Activated naive CD4-positive, alpha-beta T cell treated with anti-CD3 and anti-CD28 coated beads for 36 hours (primary cell): ENCODE measurements at places on chromosomes 11 and 22. TPM values are rescaled to one million over a fixed set of nuclear protein-coding genes. Genes with fewer than 3 reads are reported as not detected.
A peak's percentile ranks its signal among the peaks of the same experiment; 100 is the strongest.

MS4A10 gene
- not detected for total RNA-seq

MMP8 gene
- not detected for total RNA-seq

MYOD1 gene
- not detected for total RNA-seq

UBQLN3 gene
- total RNA-seq = not detected

TESMIN gene
- total RNA-seq = 7.3 TPM

IGLL1 gene
- not detected for total RNA-seq

DNA sequence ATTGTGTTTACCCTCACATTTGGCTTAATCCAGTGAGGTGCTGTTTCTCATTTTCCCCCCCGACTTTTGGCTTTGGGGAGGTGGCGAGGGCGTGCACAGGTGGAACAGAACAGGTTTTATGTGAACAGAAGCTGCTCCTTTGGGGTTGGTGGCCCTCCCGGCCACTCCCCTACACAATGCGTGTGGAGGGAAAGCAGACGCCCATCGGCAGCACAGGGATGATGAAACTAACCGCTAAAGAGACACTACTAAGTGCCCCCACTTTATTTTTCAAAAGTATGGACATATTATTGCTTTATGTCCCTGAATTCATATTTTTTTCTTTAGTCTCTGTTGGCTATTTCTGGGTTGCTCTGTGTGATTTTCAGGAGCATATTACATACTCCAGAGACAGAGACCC is 160.9 kb downstream of the ENTHD1 start:
- no peak for DNase-seq

DNA sequence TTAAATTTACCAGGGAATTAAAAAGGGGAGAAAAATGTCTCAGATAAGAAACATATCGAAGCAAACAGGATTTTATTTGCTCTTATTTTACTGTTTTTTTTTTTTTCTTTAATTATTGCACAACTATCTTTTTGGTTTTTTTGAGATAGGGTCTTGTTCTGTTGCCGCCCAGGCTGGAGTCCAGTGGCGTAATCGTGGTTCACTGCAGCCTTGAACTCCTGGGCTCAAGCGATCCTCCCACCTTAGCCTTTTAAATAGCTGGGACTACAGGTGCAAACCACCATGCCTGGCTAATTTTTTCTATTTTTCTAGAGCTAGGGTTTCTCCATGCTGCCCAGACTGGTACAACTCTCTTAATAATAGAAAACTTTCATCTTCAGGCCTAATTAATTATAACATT is 32.5 kb downstream of the DRG1 start:
- no peak for DNase-seq

GRCh38 chr22:44926124-44926475 is 83.7 kb downstream of the PHF21B start:
- DNase-seq = no peak

DNA sequence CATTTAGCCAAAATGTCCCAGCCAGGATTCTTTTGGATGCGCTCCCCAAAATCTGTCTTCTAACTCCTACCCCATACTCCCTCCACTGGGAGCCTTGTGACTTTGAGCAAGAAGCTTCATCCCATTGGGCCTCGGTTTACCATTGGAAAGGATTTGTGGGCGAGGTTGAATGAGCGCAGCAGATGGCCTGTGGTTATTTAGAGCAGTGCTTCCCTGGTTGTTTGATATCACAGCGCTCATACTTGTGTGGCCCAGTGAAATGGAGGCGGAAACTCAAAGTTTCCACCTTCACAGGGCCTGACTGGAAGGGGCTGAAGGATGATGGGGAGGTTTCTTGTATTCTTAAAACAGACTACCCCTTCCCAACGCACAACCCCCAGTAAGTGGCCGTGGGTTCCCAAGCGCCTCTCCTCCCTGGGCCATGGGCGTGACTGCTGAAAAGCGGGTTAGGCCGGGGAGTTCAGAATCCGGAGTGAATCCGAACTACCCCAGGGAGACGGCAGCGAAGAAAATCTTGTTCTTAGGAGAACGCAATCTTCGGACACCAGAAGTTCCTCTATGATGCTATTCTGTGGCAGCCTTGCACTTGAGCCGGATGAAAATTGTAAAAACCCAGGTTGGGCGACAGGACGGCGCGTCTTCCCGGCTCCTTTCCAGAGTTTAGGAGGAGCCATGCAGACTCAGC is 1.2 kb upstream of the ATF4 start:
- no peak for DNase-seq

DNA sequence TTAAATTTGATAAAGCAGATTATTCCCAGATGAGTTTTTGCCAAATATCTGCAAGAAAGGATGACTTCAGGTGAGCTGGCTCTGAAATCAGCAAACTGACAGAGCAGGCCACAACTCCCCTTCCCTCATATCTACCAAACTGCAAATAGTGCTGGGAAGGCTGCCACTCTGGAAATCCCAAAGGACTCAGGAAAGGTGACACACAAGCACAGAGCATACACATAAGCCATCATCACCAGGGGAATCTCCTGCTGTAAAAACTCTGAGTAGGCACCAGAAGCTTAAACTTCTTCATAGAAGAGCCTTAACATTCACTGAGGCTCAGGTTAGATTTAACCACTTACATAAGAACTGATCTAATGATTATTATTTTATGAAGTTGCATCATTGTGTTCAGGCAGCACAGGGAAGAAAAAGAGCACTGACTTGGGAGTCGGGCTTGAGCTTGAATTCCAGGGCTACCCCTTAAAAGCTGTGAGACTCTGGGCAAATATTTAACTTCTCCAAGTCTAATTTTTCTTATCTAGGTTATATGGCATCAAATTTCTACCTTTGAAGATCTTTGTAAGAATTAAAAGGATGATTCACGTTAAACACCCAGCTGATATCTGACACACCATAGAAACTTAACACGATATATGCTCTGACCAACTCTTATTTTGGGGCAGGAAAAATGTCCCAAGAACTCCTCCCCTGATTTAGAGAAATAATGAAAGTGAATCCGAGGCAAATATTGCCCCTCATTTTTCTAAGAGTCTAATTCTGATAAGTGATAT is 15.0 kb downstream of the SYTL2 start:
- DNase-seq = no peak

DNA sequence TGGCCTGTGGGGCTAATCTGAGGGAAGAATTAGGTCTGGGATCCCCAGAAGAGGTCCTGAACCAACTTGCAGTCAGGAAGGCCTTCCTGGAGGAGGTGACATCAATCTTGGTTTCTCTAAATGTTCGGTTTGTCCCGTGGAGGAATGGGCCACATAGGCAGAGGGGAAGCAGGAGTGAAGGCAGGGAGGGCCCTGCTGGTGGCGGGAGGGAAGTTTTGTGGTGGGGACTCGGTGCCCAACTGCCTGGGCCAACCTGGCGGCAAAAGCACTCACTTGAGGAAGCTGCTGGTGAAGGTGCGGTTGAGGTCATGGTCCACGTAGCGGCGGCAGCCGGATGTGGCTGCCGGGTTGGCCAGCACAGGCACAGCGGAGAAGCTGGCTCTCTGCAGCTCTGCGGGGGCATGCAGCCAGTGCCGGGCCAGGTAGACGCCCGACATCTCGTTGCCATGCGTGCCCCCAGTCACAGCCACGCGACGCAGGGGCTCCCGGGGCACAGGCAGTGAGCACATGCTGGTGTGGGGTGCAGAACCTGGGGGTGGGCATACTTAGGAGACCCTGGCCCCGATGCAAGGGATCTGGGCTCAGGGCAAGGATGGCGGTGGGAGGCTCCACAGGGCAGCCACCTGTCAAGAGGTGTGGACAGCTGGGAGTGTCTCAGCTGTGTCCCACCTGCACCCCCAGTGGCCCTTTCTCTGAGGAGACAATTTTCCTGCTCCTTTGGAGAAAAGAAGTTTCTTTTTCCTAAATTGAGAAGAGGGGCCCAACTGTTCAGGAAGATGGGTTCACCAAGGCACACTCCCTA is 3.8 kb downstream of the ACY3 start:
- DNase-seq = peak; percentile 60

DNA sequence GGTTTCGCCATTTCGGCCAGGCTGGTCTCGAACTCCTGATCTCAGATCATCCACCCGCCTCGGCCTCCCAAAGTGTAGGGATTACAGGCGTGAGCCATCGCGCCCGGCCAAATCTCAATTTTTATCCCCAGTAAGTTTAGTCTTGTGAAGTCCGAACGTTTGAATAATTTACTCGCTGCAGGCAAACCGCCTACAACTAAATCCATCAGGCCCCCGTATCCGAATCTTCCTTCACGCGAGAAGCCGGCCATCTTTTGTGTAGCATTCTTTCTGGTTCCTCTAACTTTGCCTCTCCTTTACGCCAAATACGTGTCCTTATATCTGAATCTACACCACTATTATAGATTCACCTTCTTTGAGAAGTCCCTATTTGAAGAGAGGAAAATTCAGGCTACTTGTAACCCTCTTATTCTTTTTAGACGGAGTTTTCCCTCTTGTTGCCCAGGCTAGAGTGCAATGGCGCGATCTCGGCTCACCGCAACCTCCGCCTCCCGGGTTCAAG is 581 bp upstream of the EIF3L start:
- DNase-seq = peak; percentile 45
